ENCODE measurements at places on chromosomes 2 and 18. TPM values are rescaled to one million over a fixed set of nuclear protein-coding genes. Genes with fewer than 3 reads are reported as not detected.
A peak's percentile ranks its signal among the peaks of the same experiment; 100 is the strongest.

The SDC1 gene
- total RNA-seq = 0.21 TPM

- no peak for DNase-seq
Measured at GRCh38 chr18:55376387-55376786, 211.6 kb downstream of the TCF4 start.

- DNase-seq = no peak
Measured at GRCh38 chr18:518081-518480, 17.6 kb upstream of the COLEC12 start.

The TBR1 gene
- total RNA-seq = not detected

The SH3BP4 gene
- 15.1 TPM for total RNA-seq

DNA sequence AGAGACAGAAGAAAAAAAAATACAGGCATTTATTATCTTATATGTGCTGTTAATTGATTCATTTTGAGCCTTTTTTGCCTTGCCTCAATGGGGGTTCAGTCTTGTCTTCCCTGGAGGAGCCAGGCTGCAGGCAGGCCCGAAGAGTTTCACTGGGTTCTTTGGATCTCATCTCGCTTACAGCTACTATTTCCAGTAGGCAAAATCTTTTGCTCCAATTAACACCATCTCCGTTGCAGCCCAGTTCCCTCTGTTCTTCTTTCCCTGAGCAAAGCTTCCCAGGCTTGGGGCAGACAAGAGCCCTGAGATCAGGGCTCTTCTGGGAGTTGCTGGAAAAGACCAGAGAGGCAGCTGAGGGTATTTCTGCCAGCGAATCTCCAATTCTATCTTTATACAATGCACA, 168.8 kb upstream of the CELF4 start:
- DNase-seq = no peak

GRCh38 chr2:30511122-30512083, 64.4 kb downstream of the LCLAT1 start:
- peak; percentile 42 for DNase-seq

- DNase-seq = no peak
Measured at GRCh38 chr2:11562011-11562410, 28.2 kb downstream of the GREB1 start.

DNA sequence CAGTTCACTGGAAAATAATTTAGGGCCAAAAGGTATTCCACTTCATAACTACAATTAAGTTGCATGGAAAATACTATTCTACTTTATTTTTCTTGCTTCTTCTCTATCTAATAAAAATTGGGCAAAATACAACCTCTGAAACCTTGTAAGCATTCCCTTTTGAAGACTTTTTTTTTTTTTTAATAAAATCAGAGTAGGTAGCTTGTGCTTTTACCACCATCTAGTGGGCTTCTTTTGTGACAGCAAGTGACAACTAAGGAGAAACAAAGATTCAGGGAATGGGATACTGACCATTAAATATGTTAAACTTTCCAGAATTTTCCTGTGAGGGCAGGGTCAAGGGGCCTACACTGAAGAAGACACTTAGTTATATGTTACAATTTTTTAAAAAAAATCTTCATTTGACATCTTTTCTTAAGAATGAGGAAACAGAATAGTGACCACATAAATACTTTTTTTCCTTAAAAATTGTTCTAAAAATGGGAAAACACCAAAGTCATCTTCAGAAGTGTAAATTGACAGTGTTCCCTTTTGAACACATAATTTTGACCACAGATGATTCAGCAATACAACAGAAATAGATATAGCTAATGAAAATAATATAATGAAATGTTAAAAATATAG, 1183.2 kb upstream of the ACVR2A start:
- no peak for DNase-seq

GRCh38 chr2:19881221-19881907, 20.4 kb downstream of the TTC32 start:
- no peak for DNase-seq

The TFCP2L1 gene
- 0.82 TPM for total RNA-seq

GRCh38 chr2:108625186-108625827, 91.0 kb downstream of the LIMS1 start:
- no peak for DNase-seq

DNA sequence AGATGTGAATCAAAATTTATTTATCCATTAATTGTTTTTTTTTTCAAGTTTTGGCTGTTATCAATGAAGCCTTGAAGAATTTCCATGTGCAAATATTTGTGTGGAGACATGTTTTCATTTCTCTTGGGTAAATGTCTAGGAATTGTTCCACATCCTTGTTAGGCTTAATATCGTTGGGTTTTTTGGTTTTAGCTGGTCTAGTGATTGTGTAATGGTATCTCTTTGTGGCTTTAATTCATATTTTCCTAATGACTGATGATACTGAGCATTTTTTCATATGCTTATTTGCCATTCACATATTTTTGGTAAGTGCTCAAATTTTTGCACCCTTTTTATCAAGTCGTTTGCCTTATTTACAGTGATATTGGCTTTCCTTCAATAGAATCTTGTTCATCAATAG, 250.3 kb upstream of the EPHA4 start:
- no peak for DNase-seq

DNA sequence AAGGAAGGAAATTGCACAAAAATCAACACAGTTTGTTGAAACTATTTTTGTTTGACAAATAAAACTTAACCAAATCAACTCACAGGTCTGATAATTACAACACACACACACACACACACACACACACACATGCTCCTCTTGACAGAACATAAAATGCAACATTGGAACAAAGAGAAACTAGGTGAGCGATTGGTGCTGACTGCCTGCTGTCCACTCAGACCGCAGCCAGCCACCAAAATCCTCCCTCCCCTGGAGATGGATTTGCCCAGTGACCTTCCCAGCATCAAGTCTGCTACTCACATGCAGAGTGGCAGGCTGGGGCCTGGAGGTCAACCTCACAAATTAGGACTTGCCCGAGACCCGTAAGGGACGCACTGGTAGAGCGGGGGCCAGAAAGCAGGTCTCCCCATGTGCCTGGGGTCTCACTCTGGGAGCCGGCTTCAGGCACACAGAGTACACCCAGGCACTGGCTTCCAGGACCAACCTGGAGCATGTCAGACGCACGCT, 61.4 kb downstream of the DIPK1C start:
- DNase-seq = no peak

GRCh38 chr18:6886797-6887330, 157.3 kb downstream of the ARHGAP28 start:
- DNase-seq = no peak

DNA sequence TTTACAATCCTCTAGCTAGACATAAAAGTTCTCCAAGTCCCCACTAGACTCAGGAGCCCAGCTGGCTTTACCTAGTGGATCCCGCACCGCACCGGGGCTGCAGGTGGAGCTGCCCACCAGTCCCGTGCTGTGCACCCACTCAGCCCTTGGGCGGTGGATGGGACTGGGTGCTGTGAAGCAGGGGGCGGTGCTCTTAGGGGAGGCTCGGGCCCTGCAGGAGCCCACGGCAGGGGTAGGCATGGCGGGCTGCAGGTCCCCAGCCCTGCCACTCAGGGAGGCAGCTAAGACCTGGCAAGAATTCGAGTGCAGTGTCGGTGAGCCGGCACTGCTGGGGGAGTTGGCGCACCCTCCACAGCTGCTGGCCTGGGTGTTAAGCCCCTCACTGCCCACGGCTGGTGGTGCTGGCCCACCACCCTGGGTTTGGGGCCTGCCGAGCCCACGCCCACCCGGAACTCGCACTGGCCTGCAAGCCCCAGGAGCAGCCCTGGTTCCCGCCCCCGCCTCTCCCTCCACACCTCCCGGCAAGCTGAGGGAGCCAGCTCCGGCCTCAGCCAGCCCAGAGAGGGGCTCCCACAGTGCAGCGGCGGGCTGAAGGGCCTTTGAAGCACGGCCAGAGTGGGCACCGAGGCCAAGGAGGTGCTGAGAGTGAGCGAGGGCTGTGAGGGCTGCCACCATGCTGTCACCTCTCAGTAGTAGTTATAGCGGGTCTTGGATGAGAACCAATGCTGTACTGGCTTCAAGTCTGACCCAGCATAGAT, 255.2 kb downstream of the CDH7 start:
- DNase-seq = no peak

The LCT gene
- not detected for total RNA-seq

GRCh38 chr18:36602620-36603019, 226.2 kb downstream of the TPGS2 start:
- DNase-seq = no peak

GRCh38 chr18:61464551-61465142, 131.4 kb downstream of the CDH20 start:
- no peak for DNase-seq

- no peak for DNase-seq
Measured at GRCh38 chr2:200411831-200412230, 98.0 kb downstream of the KCTD18 start.

The IGFBP2 gene
- total RNA-seq = 185 TPM

The STAT1 gene
- total RNA-seq = 37.3 TPM

GRCh38 chr2:26504002-26504401, 26.1 kb upstream of the OTOF start:
- no peak for DNase-seq

- DNase-seq = no peak
Measured at GRCh38 chr2:201664334-201664733, 21.0 kb upstream of the TMEM237 start.

The RTKN gene
- total RNA-seq = 14.1 TPM

- no peak for DNase-seq
Measured at GRCh38 chr2:71174207-71174606, 43.8 kb downstream of the MPHOSPH10 start.

DNA sequence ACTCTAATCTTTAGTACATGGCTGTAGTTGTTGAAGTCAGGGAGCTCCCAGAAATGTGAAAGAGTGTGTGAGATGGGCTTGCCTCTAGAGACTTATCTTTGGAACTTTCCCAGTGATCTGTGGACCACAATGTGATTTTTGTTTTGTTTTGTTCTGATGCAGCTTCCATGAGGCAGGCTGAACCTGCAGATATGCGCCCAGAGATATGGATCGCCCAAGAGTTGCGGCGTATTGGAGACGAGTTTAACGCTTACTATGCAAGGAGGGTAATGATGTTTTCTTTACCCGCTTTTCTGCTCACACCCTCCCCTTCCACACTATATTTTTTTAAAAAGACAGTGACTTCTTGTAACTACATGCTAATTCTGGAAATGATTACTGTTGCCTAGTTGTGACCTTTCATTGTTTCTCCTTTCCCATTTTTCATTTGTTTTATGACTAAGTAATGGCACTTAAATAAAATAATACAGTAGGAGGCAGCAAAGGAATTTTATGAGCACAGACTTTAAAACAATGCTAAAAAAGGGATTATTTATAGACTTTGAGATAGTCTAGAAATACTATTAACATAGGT, 29.3 kb downstream of the BCL2L11 start:
- no peak for DNase-seq

DNA sequence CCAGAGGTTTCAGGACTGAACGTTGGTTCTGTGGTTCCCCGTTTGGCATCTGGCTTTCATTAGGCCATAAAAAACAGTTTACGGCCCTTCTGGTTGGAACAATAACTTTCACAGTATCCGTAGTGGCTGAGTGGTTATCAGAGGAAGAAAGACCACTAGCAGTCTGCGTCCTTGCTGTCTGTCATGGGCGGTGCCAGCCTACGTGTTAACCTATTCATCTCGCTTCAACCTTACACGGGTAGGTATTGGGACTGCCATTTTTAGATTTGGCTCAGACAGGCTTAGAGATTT, 42.6 kb upstream of the ROCK2 start:
- DNase-seq = no peak

- DNase-seq = no peak
Measured at GRCh38 chr2:127911737-127912136, 26.0 kb upstream of the AMMECR1L start.

The NAPG gene
- 38.3 TPM for total RNA-seq

DNA sequence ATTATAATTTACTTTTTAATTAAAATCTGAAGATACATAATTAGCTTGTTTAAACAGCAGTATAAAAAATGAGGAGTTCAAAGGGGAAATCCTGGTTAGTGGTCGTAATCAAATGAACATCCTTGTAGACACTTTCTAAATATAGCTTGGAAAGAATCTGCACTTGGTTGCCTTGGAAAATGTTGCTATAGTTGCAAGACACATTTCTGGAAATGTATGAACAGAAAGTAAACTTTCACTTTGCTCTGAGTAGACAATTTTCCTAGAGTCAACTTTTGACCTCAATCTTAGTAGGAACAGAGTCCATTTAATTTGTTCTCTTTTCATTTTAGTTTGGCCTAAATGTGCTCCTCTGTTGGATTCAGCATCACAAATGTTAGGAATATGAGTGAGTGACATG, 38.3 kb downstream of the GCA start:
- DNase-seq = no peak

- no peak for DNase-seq
Measured at GRCh38 chr18:67682516-67682915, 166.0 kb upstream of the DSEL start.

The GREB1 gene
- 7.2 TPM for total RNA-seq

GRCh38 chr2:85353876-85354285, 447 bp downstream of the RETSAT start:
- DNase-seq = peak; percentile 68

DNA sequence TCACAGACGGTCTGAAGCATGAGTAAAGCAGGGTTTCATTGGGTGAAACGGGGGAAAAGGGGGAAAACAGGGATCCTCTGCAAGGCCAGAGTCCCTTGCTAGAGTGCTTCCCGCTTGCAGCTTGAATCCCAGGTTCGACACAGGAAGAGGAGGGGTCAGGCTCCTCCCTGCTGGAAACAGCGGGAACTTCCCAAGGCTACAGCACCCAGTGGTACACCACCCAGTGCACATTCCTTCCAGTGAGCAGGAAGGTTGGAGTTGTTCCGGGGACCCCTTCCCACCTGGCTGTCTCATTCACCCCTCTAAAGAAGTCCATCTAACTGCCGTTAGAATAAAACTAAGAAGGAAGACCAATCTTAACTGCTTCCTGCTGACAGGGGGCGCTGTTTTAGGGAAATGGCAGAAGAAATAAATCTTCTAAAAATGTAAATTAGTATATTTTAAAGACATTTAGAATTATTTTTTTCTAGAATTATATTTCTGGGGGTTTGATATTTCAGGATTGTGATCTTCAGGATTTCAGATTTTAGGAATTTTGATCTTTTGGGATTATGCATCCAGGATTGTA, 230.9 kb downstream of the RBM43 start:
- no peak for DNase-seq

DNA sequence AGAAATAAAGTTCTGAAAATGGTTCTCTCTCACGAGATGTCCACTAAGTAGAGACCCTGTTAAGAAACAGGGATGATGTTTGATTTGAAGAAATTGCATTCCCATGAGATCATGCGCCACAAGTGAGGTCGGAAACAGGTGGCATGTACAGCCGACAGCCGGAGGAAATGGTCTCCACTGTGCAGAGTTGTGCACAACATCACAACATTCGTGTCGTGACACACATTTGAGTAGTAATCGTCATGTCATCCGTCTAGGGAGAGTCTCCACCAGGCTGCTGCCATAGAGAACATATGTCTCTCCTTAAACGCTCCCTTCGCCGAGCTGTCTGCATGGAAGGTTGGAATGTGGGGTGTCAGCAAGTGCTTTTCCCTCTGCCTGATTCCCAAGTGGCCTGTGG, 84.7 kb downstream of the ASAP2 start:
- DNase-seq = no peak

- no peak for DNase-seq
Measured at GRCh38 chr18:40672590-40672989, 1282.4 kb upstream of the PIK3C3 start.

The CLEC4F gene
- 0.12 TPM for total RNA-seq

All from left cardiac atrium (tissue), 4 donors.